ENCODE measurements at places on chromosomes 6 and 20. TPM values are rescaled to one million over a fixed set of nuclear protein-coding genes. Genes with fewer than 3 reads are reported as not detected.

CST4 gene
- not detected for total RNA-seq

SLC52A3 gene
- not detected for total RNA-seq

ETV7 gene
- 1.6 TPM for total RNA-seq

UBE2J1 gene
- total RNA-seq = 31.1 TPM
